ENCODE measurements at places on chromosomes 5 and 9. TPM values are rescaled to one million over a fixed set of nuclear protein-coding genes. Genes with fewer than 3 reads are reported as not detected.
A peak's percentile ranks its signal among the peaks of the same experiment; 100 is the strongest.

- DNase-seq: no peak
- H3K36me3 ChIP-seq: no peaks in the 10 kb centered on the region
- H3K27ac ChIP-seq: no peak overlapping the region
Observed at GRCh38 chr5:97838214-97838613, 655.2 kb upstream of the RIOK2 start.

Gene ADAMTS13
- 1.4 TPM for total RNA-seq

DNA sequence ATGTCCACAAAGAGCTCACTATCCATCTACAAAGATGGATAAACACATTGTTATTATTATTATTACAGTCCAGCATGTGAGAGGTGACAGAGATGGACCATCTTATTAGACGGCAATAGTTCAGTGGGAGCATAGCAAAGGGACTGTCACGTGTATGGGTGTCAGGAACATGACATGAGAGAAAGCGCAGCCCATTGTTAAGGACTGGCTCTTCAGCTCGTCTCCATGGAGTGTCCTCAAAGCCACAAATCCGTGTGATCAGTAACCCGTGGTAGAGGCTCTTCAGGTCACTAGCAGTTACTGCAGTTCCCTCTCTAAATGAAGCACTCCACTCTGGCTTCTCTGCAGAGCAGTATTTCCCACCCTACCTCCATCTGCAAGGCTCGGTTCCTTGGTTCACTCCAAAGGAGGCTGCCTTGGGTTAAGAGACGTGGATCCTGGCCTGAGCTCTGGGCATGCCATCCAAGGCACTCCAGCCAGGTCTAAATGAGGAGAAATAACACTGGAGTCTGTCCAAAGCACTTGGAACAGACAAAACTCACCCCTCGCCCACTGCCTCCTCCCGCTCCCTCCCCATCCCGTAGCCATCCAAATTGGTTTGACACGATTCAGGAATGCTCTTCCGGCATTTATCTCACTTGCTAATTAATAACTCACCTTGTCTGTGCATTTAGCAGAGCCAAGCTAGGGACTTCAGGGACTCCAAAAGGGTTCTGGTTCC is 122.3 kb upstream of the WWC1 start:
- H3K4me3 ChIP-seq: no peak overlapping the region
- no peaks in the 10 kb centered on the region for H3K27me3 ChIP-seq
- H3K36me3 ChIP-seq: no peaks in the 10 kb centered on the region
- no peak for DNase-seq
- no peak overlapping the region for H3K27ac ChIP-seq

GRCh38 chr9:130426883-130427282 is 17.9 kb upstream of the ASS1 start:
- no peak overlapping the region for H3K4me3 ChIP-seq
- no peaks in the 10 kb centered on the region for H3K27me3 ChIP-seq

- H3K27me3 ChIP-seq: no peaks in the 10 kb centered on the region
- H3K36me3 ChIP-seq: no peaks in the 10 kb centered on the region
- no peaks in the 10 kb centered on the region for H3K4me1 ChIP-seq
- no peak overlapping the region for H3K4me3 ChIP-seq
- no peak for DNase-seq
Observed at GRCh38 chr9:133633681-133634080, 2.5 kb upstream of the DBH start.

GRCh38 chr5:35922468-35922867 is 16.0 kb downstream of the CAPSL start:
- no peaks in the 10 kb centered on the region for H3K27me3 ChIP-seq
- no peak overlapping the region for H3K4me3 ChIP-seq
- H3K36me3 ChIP-seq: peaks cover 5% of the 10 kb centered on the region
- no peak for DNase-seq
- H3K4me1 ChIP-seq: peaks cover 33% of the 10 kb centered on the region

DNA sequence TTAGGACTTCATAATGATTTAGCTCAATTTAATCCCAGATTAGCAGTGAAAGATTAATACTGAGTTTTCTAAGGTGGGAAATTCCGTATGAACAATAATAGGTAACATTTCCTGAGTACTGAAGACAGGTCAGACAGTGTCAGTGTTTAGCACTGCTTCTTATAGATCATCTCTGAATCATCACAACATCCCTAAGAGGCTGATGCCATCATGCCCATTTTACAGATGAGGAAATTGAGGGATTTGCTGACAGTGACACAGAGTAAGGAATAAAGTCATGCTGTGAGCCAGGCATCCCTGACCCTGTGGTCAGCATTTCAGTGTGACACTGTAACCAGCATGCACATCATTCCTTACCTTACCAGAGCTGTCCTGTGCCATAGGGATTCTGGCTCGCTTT is 44.5 kb downstream of the DAPK1 start:
- H3K4me3 ChIP-seq: no peak overlapping the region
- no peaks in the 10 kb centered on the region for H3K4me1 ChIP-seq
- DNase-seq: no peak
- no peak overlapping the region for H3K27ac ChIP-seq

DNA sequence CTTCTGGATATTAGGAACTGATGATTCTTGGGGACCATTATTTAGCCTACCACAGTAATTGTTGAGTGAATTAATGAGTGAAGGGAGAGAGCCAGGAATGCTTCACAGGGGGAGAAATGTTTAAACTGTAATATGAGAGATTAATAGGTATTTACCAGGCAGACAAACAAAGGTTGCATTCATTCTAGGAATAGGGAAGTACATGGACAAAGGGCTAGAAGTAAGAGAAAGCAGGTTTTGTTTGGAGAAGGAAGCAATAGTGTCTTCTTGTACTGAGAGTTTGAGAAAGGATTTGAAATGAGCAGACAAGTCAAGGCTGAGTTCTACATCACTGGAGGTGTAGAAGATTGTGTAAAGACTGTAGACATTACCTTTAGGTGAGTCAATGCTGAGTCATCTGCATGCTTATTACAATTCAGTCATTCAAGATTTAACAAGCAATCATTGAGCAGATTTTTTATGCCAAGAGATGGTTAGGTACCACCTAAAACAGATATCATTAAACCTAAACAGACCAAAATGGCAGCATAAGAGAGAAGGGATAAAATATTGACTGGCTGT is 8.0 kb downstream of the TAF1L start:
- H3K27me3 ChIP-seq: no peaks in the 10 kb centered on the region
- no peak for DNase-seq
- no peak overlapping the region for H3K27ac ChIP-seq
- no peak overlapping the region for H3K4me3 ChIP-seq
- H3K36me3 ChIP-seq: no peaks in the 10 kb centered on the region
- H3K4me1 ChIP-seq: no peaks in the 10 kb centered on the region

GRCh38 chr9:95756986-95757385 is 118.5 kb upstream of the ERCC6L2 start:
- H3K27ac ChIP-seq: no peak overlapping the region
- no peak for DNase-seq
- peaks cover 4% of the 10 kb centered on the region for H3K4me1 ChIP-seq
- H3K4me3 ChIP-seq: no peak overlapping the region

DNA sequence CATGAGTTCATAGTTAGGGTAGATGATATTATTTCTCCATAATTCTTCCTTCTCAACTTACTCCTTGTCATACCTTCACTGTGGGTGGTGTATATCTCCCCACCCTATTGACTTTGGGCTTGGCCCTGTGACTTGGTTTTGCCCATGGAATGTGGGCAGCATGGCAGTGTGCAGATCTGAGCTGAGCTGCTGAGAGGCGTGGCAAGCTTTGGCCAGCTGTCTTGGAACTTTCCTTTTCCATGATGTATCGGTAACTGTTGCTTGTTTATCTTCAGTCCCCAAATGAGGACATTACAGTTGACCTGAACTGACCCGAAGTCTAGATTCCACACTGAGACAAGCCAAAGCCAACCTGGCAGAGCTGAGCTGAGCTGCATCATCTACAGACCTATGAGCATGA is 70.4 kb downstream of the RALGPS1 start:
- H3K4me3 ChIP-seq: no peak overlapping the region
- H3K4me1 ChIP-seq: peaks cover 56% of the 10 kb centered on the region
- peaks cover 40% of the 10 kb centered on the region for H3K27me3 ChIP-seq
- peak overlapping the region; percentile 23 for H3K27ac ChIP-seq
- no peak for DNase-seq
- H3K36me3 ChIP-seq: peaks cover 35% of the 10 kb centered on the region

GRCh38 chr5:112787261-112787660 is 49.6 kb downstream of the APC start:
- no peak overlapping the region for H3K27ac ChIP-seq
- peaks cover 2% of the 10 kb centered on the region for H3K36me3 ChIP-seq
- no peaks in the 10 kb centered on the region for H3K27me3 ChIP-seq
- H3K4me1 ChIP-seq: no peaks in the 10 kb centered on the region
- DNase-seq: no peak
